ENCODE measurements at places on chromosomes 7 and 10.

DNA sequence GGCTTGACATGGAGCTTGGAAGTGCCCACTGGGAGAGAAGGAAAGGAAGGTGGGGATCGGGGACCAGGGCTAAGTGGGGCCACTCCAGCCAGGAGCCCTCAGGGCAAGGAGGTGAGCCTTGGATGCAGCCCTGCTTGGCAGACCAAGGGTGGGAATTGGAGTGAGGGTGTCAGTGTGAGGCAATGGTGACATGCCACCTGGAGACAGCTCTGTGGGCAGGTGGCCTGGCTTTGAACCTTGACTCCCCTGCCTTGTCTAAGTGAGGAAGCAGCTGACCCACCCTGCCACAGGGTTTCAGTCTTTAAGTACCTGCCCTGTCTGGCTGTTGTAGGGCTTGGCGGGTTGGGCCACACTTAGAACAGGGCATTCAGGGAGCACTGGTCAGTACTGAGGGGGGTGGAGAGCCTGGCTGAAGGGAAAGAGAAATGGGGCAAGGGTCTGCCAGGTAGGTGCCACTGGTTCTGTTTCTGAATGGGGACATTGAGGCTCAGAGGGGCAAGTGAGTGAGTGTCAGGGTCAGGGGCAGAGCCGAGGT, 4.8 kb downstream of the RAMP3 start:
- DNase-seq: no peak

- DNase-seq: no peak
Observed at GRCh38 chr7:109073543-109073942, 503.9 kb downstream of the DNAJB9 start.

DNA sequence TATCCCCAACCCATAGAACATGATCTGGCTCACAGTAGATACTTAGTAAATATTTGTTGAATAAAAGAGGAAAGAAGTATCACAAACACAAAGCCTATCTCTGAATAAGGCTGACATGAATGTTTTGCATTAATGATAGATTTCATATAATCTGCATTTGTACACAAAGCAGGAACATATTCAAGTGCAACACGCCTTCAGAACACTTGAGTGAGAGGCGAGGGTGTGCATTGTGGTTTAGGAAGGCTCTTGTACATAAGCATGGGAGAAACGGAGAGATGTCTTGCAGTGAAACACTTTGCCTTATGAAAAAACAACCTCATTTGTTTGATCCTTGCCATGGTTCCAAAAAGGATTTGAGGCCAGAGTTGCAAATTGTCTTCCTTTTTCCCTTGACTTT, 14.1 kb upstream of the SFMBT2 start:
- no peak for DNase-seq

DNA sequence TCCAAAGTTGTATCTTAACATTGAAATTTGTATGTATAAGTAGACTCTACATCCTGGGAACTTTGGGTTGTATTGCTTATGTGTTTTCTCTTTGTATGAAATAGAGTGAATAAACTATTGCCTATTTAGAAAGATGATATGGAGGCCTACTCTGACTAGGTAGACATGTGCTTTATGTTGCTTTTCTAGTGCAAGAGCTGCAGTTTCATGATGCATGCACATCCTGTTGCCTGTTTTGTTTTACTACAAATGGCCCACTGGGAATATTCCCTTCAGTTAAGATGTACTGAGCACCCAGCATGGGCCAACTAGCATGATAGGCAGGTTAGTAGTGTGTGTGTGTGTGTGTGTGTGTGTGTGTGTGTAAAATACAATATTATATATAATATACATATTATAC, 282.1 kb upstream of the LRGUK start:
- DNase-seq: no peak

DNA sequence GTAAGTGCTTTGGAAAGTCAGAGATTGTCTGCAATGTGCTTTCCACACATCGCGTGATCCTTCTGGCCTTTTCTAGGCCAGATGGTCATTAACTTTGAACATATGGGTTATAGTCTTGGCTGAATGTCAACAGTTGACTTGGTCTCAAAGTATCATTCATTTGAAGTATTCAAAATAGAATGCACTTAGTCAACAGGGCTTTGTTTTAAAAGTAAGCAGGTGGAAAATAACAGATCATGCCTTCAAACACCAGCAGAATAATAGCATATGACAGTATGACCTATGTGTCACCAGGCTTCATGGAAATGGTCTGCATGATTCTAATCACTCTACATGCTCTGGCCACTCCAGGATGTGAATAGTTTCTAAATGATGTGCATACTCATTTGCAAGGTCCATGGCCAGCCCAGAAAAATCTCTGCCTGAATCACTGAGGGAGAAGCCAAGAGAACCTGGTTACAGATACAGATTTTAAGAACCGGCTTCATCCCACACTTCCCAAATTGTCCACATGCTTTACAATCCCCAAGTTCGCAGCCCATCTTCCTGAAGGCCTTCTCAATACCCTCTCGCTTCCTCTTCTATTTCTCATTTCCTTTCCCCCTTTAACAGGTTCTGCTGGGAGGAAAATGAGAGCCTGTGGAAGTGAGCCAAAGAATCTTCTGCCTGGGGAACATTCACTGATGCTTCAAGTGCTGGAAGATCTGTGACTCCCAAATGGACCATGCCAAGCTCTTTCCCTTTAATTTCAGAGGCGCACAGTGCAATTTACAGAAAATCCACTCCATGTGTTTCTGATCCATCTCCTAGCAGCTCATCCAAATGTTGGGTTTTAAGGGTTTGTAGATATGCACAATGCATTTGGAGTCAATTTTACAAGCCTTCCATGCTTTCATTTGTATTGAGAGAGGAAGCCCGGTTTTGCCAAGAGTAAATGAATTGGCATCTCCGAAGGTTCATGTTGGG, 122.8 kb upstream of the GDF10 start:
- no peak for DNase-seq

GRCh38 chr7:87935384-87935706, 1.3 kb downstream of the ADAM22 start:
- no peak for DNase-seq
